ENCODE measurements at places on chromosomes 2 and 18.
A peak's percentile ranks its signal among the peaks of the same experiment; 100 is the strongest.

DNA sequence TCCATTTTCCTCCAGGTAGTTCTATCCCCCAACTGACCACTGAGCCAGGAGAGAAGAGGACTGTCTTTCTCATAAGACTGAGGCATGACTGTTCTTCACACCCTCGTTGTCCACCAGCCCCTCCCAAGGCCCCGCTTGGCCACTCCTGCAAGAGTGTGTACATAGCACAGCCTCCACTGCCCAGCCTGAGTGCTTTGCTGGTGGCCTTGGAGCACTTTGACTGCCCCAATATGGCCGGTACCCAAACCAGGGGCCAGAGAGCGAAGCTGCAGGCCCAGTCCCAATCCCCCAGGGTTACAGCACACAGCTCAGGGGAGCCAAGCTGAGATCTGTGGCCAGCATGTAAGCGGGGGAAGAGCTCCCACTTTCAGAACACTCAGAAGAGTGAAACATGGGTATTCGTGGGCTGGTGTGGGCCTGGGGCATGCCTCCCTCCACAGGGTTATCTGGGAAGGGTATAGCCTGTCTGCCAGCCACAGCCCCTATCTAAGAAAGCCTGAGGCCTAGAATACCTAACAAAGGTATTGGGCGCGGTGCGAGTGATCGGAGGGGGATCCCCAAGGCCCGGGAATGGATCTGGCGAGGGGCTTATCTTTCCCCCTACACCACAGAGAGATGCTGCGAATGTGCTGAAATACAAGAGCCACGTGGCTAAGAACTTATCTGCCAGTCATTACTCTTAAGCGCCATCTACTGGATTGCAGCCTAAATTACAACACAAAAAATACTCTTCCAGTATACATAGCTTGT, 163.8 kb downstream of the WDPCP start:
- peak; percentile 37 for DNase-seq

DNA sequence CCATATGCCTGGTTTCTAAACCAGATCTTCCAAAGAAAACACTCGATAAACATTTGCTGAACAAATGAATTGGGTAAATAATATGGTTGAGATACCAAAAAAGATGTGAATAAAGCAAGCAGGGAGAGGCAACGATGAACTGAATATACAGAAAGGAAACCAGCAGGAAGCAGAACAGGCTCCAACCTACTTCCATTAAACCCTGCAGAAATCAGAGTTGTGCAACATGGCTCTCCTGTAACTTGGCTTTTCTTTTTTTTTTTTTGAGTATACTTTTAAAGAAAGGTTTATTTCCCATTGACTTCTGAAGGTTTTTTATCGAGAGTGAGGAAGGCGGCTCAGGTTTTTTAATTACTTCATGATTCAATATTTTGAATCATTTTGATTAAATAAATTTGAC, 23.5 kb downstream of the ITSN2 start:
- DNase-seq: peak; percentile 40

- no peak for DNase-seq
These were observed 353.2 kb downstream of the METTL4 start for GRCh38 chr18:2218101-2218500.

DNA sequence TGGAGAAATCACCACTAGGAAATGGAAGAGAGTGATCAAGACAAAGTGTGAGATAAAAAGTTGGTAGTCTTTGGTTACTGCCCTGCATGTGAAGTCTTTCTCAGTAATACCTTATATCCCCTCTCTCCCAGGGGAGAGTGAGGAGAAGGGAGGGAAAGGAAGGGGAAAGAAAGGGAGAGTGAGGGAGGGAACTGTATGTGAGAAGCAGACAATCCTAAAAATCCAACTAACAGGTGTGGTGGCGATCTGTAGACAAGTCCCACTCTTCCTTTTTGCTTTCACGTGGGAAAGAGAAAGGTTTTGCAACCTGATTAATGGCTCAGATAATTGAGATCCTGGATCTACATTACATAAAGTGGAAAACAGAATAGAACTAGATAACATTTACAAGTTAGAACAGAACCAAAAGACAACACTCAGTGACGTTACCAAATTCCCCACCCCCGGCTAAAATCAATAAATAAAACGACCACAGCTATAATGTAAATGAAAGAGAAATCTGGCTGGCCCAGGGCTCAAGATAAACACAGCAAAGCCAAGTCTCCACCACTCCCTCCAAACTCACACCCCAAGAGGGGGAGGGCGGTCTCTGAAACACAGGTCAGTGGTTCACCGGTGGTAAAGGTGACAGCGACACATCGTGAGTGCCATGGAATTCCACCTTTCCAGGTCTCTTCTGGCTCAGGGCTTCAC, 10.0 kb upstream of the APCDD1 start:
- no peak for DNase-seq

GRCh38 chr2:11333427-11334183, 10.8 kb downstream of the ROCK2 start:
- no peak for DNase-seq

DNA sequence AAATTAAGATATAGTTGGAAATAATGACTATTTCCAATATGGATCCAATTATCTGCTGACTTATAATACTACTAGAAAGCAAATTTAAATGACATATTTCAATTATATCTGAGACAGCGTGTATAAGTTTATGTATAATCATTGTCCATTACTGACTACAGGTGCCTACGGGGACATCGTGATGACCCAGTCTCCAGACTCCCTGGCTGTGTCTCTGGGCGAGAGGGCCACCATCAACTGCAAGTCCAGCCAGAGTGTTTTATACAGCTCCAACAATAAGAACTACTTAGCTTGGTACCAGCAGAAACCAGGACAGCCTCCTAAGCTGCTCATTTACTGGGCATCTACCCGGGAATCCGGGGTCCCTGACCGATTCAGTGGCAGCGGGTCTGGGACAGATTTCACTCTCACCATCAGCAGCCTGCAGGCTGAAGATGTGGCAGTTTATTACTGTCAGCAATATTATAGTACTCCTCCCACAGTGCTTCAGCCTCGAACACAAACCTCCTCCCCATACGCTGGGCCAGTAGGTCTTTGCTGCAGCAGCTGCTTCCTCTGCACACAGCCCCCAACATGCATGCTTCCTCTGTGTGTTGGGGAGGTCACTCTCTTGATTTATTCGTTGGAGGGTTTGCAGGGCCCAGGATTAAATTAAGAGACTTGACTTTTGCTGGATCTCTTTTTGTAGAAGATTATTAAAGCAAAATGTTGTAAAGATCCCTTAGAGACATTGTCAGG, 194.4 kb downstream of the RPIA start:
- DNase-seq: no peak

DNA sequence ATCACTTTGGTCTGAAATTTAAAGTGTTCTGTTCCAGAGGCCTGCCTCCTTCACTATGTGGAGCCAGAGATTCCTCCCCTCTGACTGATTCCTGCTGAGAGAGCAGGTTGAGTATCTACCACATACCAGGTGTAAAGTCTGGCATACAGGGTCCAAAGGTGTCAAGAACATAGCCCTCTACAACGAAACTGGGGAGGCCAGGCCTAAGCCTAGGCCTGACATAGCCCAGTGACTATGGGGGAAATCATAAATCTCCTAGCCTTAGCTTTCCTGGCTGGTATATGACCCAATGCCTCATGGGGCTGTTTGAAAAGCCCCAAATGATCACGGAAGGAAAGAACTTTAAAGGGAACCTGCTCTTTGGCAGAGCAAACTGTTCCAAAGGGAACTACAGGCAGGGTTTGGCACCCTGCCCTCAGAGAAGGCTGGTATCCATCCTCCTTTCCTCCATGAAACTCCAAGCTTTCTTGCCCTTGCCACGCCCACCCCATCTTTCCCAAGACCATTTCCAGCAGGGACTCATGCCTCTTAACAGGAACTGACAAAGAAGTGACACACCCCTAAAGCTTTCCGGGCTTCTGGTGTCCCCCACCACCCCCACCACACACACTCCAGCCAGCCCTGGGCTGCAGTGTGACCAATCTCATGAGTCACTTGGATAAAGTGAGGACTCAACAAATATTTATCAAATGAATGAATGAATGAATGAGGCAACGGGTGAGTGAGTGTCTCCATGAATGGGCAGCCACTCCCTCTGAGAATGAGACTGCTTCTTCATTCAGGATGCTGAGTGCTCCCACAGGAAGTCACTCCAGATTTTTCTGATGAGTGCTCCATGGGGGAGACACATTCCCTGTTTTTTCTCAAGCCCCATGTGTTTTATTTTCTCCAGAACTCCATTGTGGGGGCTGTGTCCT, 114.5 kb upstream of the STPG4 start:
- DNase-seq: peak; percentile 44

DNA sequence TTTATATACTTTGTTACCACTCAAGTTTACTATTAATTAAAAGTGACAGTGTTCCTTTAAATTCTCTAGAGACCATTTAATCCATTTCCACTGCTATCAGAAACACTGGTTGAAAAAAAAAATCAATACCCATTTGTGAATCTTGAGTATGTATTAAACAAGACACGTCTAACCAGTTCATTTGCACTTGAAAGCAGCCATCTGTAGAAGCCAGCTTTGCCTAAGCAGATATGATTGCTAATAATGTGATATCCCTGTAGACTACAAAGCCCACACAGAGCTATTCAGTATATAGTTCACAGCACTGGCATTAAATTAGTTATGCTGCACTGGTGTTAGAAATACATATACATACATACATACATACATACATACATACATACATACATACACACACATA, 111.8 kb upstream of the SP3 start:
- no peak for DNase-seq

DNA sequence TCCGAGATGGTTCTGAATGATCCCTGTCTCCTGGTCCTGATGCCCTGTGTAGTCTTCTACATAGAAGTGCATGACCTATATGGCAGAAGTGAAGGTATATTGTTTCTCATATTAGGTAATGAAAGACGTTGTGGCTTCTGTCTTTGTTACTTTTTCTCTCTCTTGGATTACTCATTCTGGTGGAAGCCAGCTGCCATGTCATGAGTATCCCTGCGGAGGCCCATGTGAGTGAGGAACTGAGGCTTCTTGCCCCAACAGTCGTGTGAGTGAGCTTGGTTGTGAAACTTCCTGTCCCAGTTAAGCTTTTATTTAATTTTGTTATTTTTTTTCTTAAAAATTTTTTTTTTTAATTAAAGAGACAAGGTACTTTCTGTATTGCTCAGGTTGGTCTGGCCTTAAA, 134.7 kb downstream of the UBR3 start:
- DNase-seq: peak; percentile 83
